Posterior vena cava (tissue), 2 donors: ENCODE measurements at places on chromosomes 11 and 22. TPM values are rescaled to one million over a fixed set of nuclear protein-coding genes. Genes with fewer than 3 reads are reported as not detected.

TRIM6 gene
- 1.8 TPM for total RNA-seq

DMC1 gene
- 1.4 TPM for total RNA-seq

C11orf21 gene
- 1.3 TPM for total RNA-seq

GLYAT gene
- total RNA-seq: not detected

WNT11 gene
- total RNA-seq: 59.3 TPM

MPZL3 gene
- total RNA-seq: 1.6 TPM

RTCB gene
- 42.9 TPM for total RNA-seq

SESN3 gene
- total RNA-seq: 23.6 TPM

MICALL1 gene
- total RNA-seq: 80.8 TPM

GRCh38 chr22:47795477-47796127 lies 1033.2 kb downstream of the TBC1D22A start:
- DNase-seq: peak; percentile 45

- no peak for DNase-seq
Observed at GRCh38 chr22:23121000-23121421, 20.8 kb downstream of the RSPH14 start.

DNA sequence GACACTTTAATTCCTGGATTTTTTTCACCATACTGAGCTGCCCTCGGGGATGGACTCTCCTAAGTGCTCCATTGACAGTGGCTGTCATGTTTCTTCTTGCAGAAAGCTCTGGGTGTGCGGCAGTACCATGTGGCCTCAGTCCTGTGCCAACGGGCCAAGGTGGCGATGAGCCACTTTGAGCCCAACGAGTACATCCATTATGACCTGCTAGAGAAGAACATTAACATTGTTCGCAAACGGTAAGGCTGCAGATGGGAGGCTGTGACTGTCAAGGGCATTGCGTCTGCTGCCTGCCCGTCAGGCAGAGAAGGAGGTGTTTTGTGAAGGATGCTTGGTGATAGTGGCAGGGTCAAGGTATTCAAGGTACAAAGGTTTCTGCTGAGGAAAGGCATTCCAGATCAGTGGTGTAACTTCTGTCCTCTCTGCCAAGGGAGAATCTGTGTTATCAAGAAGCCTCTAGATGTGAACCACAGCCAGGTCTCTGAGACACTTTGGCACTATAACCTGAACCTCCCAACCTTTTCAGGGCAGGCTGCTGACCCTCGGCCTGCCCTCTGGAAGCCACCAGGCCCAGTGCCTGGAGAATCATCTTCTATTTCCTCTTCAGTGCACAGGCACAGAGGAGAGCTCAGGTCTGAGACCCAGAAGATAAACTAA lies 30.8 kb downstream of the ACO2 start:
- DNase-seq: no peak

GRCh38 chr22:39365492-39365780 lies 15.6 kb downstream of the SYNGR1 start:
- no peak for DNase-seq

GRCh38 chr11:7546324-7546791 lies 32.6 kb downstream of the PPFIBP2 start:
- DNase-seq: no peak

DNA sequence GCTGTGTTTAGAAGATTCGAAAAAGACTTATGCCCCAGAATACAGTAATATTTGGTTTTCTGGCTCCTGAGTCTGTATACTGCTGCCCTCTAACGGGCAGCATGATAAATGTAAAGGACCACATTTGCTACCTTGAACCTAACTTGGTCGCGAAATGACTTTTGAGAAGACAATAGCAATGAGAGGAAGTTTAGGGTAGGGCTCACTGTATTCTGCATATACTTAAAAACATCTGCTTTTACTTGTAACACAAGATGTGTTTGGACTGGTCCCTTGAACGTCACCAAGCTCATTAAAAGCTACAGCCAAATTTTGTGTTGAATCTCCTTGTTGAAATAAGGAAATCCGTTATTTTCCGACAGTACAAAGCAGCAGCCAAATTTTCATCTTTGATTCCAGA lies 309.1 kb downstream of the SWAP70 start:
- no peak for DNase-seq

DNA sequence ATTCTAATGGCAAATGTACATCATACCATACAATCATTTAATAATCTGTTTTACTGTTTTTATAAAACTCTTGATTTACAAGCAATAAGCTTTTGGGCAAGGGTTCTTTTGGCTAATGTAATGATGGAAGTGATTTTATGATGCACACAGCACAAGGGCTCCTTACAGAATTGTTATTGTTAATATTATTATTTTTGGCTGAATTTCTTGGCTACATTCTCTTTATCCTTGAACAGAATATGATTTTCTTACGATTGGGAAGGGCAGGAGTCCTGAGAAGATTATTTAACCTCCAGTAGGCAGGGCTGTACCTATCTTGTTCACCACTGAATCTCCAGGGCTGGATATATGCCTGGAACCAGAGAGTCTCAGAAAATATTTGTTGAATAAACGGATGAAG lies 70.4 kb upstream of the ARHGAP20 start:
- no peak for DNase-seq

GRCh38 chr11:111361874-111362273 lies 17.2 kb downstream of the POU2AF1 start:
- DNase-seq: no peak

DNA sequence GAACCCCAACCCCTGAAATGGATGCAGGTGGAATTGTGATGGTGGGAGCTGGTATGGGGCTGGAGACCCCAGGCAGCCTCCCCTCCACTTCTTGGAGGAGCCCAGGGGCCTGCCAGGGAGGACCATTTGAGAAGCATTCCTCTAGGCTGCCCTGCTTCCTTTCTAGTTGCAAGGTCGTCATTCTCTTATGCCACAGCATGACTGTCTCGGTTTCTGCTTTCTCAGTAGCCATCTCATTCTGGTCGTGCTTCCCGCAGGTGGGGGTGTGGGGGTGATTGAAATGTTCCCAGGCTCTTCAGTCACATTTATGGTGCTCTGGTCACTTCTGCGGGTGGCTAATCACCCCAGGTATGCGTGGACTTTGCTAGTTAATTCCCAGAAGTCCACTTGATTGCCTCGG lies 223.7 kb upstream of the TBCEL start:
- DNase-seq: no peak

DNA sequence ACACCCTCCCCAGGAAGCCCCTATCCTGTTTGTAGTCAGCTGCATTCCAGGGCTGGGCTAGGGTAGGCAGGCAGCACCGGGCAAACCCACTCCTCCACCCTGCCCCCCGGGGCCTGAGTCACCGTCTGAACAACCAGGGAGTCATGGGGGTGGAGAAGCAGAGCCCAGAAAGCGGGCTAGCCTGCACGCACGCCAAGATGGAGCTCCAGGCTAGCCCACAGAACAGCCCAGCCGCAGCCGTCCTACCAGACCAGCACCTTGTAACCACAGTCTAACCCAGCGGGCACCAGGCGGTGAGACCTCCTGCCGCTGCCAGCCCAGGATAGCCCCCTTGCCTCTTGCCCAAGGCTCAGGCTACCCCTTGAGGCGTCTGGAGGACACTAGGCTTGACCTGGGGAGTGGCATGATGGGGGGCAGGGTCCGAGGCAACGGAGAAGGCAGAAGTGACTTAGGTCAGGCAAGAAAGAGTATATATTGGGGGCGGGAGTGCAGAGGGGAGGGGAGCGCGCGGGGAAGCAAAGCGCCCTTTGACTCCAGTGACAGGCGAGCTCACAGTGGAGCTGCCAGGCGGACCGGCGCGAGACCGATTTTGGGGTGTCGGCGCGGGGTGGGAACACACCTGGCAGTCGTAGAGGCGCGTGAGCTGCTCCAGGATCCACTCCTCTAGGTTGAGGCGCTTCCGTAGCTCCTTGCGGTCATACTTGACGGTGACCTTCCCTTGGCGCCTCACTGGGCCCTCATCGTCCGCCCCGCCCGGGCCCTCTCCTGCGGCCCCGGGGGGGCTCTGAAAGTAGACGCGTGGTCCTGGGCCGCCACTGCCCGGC lies 734 bp downstream of the PPP1R14B start:
- peak; percentile 95 for DNase-seq

GRCh38 chr11:72569966-72570892 lies 104.0 kb downstream of the PDE2A start:
- DNase-seq: peak; percentile 51

DNA sequence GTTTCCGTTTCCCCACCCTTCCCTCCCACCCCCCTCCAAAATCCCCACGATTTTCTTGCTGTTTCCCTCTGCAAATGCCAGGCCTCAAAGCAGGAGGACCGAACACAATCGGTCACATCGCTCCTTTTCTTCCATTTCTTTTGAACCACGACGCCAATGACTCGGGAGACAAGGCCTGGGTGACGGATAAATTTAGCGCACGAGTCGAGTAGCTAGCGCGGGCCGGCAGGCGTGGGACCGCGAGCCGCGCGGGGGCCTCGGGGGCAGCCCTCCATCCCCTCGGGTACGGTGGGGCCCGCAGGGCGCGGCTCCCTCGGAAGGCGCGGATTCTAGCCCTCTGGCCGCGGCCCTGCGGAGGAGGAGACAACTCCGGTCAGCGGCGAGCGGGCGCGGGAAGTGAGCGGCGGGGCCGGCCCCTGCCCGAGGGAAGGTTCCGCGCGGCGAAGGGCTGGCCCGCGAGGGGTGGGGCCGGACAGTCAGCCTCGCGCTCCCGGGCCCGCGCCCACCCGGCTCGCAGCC lies 414 bp downstream of the JOSD1 start:
- DNase-seq: peak; percentile 93

- DNase-seq: no peak
Observed at GRCh38 chr11:127789927-127790326, 789.4 kb upstream of the KIRREL3 start.

DNA sequence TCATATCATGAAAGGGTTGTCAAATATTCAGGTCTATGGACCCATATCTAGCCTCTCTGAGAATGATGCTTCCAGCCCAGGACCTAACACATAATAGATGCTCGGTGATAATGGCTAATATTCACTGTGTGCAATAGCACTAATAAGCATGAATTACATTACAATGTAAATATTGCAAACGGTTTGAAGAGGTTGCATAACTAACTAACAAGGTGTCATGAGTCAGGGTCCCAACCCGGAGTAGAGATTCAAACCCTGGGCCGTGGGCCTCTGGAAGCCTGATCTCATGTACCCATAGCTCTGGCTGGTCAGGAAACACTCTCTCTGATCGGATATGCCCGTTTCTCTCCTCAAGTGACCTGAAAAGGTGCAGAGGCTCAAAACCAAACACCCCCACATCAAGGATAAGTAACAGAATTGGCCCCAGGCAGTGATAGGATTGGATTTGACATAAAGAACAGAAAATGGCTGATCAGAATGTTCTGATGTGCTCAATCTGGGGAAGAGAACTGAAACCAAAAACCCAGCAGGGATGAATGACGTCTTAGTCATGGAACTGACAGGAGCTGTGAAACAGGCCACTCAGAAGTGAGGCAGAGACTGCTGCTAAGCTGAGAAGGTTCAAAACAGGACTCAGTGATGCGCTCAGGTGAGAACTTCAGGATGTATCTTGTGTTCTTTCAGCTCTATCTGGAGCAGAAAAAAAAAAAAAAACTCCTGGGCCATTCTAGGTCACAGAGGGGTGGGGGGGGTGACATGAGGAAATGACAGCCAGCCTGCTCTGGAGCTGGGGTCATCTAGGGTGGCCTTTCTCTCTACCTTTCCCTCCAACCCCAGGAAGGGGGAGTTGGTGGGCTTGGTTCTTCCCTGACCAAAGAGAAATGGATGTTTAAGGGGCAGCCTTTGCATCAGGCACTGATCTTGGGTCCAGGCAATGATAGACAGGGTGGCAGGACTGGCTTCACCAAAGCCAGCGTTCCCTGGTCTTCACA lies 6.6 kb upstream of the KCTD17 start:
- no peak for DNase-seq

DNA sequence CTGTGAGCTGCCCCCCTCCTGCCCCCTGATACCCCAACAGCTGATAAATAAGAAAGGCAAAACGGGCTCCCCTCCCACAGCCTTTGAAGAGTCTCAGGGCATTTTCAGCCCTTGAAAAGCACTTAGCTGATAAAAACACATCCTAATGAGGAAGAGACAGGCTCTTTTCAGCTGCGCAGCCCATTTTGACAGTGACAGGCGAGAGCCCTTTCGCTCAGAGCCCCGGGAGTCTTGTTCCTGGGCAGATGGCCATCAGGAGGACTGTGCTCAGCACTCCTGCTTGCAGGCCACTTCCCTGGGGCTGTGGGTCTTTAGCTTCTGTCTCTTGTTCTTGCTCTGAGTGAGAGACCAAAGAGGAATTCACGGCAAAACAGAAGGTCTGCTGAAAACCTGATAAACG lies 757.2 kb downstream of the BRD1 start:
- peak; percentile 16 for DNase-seq

DNA sequence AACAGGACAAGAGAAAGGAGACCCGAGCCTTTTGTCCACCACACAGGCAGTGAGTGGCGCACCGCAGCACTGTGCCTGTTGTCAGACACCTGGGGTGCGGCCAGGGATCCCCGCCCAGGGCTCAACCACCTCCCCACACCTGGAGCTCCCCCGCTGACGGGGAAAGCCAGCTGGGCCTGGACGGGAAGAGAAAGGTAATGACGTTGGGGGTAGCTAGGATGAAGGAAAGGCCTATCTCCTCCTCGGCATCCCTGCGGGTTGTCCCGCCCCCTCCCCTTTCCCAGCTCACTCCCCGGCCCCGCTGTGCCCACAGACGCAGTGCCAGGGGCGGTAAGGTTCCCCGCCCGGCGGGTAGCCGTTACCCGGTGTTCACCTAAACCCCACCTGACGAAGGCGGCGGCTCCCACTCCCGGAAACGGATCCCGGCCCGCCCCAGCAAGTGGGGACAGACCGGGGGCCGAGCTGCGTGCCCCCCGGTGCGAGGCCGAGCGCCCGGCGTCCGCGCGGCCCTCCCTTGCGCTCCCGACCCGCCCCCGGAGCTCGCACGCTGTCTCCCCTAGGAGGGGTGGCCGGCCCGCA lies 495 bp downstream of the HYOU1 start:
- no peak for DNase-seq

DNA sequence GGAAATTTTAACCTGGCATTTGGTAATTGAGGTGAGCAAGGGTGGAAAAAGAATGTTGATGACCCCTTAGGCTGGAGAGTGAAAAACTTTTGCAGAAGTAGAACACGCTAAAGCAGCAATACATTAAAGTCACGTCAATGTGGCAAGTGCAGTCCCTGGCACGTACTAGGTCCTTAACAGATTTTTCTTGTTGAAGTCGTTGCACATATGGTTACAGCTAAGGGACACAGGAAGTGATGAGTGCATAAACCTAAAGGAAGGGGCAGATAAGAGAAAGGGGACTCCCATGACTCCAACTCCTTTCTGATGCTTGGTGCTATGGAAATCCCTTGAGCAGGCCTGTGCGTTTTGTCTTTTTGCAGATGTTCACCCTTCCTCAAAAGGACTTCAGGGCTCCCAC lies 1.2 kb downstream of the ACCS start:
- DNase-seq: no peak

DNA sequence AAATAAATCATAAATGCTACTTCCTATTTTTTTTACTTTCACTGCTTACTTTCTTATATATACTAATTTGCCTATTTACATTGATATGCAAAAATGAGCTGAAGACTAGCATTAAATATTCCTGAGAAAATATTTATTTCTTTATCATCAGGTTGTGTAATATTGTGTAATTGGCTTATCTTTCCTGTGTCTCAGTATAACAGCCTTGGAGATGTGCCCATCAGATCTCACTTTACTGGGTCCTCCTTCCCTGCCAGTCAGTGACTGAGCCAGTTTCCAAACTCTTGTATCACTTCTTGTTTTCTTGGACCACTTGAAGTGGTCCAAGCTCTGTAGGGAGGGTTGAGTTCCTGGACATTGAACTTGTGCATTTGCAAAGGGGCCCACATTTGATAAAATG lies 900.0 kb downstream of the LUZP2 start:
- DNase-seq: no peak
